ENCODE measurements at places on chromosomes 16 and 17.

DNA sequence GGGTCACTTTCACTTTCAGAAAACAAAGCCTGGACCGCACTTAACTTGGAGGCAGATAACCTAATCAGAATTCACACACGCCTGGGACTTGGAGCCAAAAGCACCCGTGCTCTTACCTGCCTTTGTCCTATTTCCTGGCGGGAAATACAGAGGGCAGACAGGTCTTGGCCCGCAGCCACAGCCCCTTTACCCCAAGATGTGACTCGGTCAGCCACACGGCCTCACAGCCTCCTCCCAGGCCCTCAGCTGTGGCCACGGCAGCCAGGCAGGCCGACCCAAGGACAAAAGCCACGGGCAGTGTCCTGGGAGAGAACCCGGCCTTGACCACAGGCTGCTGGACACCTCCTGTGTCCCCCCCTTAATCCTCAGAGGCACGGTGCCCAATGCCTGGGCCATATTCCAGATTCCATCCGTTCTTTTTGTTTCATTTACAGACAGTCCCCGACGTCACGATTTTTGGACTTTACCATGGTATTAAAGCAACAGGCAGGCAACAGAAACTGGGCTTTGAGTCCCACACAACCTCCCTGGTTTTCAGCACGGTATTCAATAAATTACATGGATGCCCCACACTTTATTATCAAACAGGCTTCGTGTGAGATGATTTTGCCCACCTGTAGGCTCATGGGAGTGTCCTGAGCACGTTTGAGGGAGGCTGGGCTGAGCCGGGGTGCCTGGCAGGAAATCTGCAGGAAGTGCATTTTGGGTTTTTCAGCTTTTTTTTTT is 30.1 kb upstream of the GAA start:
- no peak for DNase-seq

DNA sequence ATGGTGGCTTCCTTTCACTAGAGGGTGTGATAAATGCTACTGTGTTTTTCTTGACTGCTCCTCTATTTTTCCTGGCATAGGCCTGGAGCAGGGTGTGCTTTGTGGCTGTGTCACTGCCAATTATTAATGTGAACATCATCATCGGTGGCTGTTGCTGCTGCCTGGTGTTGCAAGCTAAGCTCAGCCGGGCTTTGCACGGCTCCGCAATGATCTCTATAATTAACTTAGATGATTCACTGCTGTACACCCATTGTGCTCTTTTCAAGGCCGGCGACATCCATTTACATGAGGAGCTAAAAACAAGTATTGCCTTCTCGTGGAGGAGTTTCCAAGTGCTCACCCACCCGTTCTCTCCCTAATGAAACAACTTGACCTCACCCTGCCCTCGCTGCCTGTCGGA is 160.1 kb upstream of the IRX3 start:
- DNase-seq, result no peak

DNA sequence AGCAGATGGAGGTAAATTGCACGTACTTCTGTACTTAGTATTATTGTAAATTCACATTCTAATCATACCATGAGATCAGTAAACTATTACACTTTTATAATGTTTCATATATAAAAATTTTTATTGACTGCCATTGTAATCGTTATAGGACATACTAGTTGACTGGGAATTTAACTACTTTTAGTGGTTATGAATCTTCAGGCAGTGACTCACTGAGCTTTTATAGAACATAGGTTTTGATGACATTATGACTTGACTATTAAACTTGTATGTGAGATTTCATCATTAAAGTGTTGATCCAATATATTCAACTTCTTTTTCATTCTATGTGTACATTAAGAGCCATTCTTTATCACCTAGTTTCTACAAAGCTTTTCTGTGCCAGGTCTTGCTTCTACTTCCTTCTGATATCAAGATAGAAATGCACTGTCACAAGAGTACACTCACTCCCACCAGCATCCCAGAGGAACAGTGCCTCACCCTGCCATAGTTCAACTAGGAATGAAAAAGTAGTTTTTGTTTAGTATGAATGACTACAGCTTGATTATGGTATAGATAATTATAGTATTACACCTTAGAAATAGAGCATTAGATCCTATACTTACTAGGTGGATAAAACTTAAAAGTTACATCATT is 142.4 kb upstream of the RBL2 start:
- DNase-seq, result no peak

DNA sequence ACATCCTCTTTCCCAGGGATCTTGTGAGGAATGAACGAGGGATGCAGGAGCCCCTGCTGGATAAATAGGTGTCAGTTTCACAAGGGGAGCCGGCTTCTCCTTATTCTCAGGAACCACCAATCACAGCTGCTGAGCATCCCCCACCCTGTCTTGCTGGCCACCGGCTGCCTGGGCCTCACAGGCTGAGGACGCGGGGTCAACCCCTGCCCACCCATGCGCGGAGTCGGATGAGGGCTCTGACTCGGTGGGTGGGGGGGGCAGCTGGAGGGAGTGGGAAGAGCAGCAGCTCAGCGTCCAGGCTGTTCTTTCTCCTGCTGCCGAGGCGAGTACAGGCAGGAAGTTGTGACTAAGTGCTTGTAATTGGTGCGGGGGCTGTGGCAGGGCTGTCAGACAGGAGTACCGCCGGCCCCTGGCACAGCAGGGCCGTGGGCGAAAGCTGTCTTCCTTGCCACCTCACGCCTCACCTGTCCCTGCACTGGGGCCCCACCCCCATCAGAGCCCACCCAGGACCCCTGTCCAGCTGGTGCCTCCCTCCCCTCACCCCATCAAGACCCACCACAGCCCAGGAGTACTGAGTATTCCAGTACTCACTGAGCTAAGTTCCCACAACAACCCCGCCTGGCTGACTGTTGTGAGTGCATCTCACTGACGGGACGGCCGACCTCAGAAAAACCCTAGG is 11.0 kb upstream of the DPEP1 start:
- DNase-seq, result no peak

GRCh38 chr16:57483725-57484514 is 2.4 kb downstream of the DOK4 start:
- no peak for DNase-seq

DNA sequence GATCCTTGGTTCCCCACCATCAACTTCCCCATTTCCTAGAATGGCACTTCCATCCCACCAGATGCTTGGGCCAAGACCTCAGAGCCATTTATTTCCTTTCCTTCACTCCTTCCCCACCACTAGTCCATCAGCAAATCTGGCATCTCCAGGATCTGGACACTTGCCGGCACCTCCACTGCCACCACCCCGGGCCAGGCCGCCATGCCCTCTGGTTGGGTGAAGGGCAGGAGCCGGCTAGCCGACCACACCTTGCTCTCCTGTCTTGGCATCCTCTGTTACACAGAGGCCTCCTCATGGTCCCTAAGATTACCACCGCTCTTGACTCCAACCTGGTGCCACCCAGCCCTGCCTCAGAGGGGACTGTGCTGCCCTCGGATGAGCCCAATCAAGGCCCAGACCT is 104.5 kb downstream of the RMI2 start:
- DNase-seq, result no peak

DNA sequence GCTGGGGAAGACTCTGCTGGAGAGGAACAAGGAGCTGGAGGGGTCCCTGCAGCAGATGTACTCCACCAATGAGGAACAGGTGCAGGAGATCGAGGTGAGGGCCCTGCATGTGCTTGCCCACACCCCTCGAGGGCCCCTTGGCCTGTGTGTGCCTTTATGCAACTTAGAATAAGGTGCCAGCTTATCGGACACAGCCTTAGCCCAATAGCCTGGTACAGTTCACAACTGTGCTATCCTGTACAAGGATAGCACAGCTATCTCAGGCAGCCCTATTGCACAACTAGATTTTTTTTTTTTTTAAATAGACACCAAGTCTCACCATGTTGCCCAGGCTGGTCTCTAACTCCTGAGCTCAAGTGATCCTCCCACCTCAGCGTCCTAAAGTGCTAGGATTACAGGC is 12.1 kb downstream of the CDR2L start:
- no peak for DNase-seq

GRCh38 chr17:43094129-43094835 is 30.9 kb downstream of the BRCA1 start:
- no peak for DNase-seq

- DNase-seq, result no peak
Observed at GRCh38 chr16:77834635-77835540, 46.5 kb downstream of the VAT1L start.

GRCh38 chr17:39628655-39629493 is 2.1 kb downstream of the PPP1R1B start:
- peak; percentile 86 for DNase-seq

- no peak for DNase-seq
Observed at GRCh38 chr17:12064395-12064794, 43.7 kb downstream of the MAP2K4 start.

- no peak for DNase-seq
Observed at GRCh38 chr17:75487351-75488070, 27.8 kb downstream of the CASKIN2 start.

DNA sequence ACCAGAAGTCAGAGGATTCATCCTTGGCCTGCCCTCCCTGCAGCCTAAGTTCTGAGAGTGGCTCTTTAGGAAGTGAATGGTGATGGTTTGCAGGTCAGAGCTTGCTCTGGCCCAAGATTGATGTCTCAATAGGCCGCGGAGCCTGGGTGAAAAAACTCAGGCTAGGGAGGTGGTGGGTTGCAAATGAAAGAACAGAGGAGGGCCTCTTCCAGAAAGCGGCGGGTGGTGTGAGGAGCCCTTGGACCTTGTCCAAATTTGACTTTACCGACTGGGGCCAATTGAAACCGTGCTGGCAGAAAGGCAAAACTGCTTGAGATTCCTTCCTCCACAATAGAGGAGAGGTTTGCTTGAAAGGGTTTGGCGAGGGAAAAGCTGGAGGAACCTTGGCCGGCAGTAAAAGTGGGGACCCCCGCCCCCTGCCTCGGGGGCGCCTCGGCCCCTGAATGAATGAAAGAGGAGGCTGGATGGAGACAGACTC is 331.3 kb downstream of the SEC14L1 start:
- no peak for DNase-seq

- no peak for DNase-seq
Observed at GRCh38 chr16:20333120-20333519, 5.8 kb upstream of the GP2 start.

GRCh38 chr16:353404-354290 is 1.1 kb upstream of the AXIN1 start:
- DNase-seq, result no peak

GRCh38 chr16:20853981-20854620 is 46.1 kb downstream of the DCUN1D3 start:
- DNase-seq, result no peak

GRCh38 chr16:16120044-16120381 is 103.3 kb downstream of the ABCC6 start:
- DNase-seq, result no peak

GRCh38 chr17:44904001-44904984 is 5.0 kb upstream of the EFTUD2 start:
- no peak for DNase-seq

- DNase-seq, result no peak
Observed at GRCh38 chr16:81599034-81599744, 154.6 kb downstream of the CMIP start.

DNA sequence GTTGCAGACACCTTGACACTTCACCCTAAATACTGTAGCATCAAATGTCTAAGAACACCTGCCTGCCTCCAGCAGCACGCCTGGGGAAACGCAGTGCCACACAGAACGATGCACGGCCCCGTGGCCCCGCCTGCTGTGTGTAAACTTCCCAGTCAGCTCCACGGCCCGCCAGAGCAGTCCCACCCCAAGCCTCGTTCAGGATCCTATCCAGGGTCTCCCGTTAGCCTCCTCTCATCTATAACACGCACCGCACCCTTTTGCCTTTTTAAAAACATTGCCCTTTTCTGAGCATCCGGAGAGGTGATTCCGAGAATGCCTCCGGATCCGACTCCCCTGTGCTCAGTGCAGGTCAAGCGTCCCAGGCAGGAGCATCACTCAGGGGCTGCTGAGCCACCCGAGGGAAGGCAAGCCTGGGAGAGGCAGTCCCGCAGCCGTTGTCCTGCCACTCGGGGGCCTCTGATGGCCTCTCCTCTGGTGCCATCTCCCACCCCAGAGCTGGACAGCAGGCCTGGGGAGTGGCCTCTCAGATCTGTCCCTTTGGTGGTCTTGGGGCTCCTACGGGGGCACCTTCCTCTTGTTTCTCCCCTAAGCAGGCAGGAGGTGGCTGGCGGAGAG is 37.9 kb upstream of the SLC38A10 start:
- peak; percentile 40 for DNase-seq

DNA sequence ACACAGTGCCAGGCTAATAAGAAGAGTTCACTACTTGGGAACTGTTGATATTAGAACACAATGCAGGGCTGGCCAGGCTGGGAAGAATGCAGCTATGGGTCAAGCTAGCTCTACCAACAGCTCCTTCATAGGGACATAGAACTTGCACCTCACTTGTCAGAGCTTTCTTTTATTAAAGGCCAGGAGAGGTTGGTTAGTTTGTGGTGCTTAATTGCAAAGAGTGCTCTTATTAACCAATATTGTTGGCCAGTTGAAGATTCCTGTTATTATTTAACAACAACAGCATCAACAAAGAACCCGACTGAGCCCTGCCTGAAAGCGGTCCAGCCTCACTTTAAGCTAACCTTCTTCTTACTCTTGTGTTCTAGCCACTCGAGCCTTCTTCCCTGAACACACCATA is 43.4 kb upstream of the ANKFN1 start:
- DNase-seq, result no peak

GRCh38 chr17:74080656-74081582 is 122.6 kb upstream of the RPL38 start:
- no peak for DNase-seq

GRCh38 chr16:84098939-84099338 is 17.8 kb downstream of the MBTPS1 start:
- no peak for DNase-seq

DNA sequence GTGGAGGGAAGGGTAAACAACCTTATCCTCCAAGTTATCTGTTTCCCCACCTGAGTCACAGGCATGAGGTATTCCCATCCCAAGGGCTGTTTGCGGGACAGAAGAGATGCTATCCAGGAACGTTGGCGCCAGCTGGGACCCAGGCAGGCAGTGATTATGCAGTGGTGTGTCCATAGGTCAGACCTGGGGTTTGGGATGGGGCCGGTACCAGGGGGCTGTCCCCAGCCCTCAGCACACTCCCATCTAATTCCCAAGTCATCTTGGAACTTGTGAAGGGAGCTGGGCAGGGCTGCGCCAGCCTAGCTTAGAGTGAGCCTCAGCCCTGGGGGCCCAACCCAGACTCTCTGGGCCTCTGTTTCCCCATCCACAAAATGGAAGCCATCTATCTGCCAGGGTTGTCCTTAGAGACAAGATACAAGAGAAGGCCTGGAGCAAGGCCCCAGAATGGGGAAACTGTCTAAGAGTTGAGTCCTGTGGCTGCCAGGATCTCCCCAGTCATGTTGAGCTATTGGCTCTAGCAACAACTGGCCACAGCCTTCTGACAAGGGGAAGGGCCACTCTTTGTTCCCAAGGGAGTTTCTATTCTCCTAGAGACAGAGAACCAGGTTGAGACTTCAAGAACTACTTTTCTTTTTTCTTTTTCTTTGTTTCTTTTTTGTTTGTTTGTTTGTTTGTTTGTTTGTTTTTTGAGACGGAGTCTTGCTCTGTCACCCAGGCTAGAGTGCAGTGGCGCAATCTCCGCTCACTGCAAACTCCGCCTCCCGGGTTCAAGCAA is 9.8 kb upstream of the JUP start:
- DNase-seq, result no peak

GRCh38 chr17:32488177-32488542 is 1.4 kb downstream of the CDK5R1 start:
- no peak for DNase-seq
